HepG2 (cell line): ENCODE measurements at places on chromosomes 5 and 9.
A peak's percentile ranks its signal among the peaks of the same experiment; 100 is the strongest.

DNA sequence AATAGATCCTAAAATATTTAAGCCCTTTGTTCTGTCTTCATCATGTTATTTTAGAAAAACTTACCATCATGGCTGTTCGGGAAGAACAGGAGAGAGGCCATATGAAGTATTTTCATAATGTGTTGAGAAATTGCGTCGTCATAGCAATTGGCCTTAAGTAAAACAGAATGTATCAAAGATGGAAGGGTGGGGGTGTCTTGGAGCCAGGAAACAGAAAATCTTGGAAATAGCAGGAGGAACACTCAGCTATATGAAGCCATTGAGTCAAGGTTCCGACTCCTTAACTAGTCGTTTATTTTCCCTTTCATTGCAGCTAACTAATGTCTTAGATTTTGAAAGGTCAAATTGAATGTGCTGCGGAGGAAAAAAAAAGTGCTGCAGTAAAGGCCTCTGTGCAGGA is 1.3 kb downstream of the SPTAN1 start:
- no peak for DNase-seq

GRCh38 chr5:40904994-40905306 is 4.3 kb upstream of the C7 start:
- no peak for DNase-seq

GRCh38 chr5:60262576-60263295 is 369.2 kb upstream of the PDE4D start:
- no peak for DNase-seq

- DNase-seq, result no peak
These were observed 163.4 kb downstream of the GHR start for GRCh38 chr5:42586625-42587024.

- DNase-seq, result peak; percentile 24
These were observed 87.3 kb upstream of the SLC44A1 start for GRCh38 chr9:105157171-105157583.

DNA sequence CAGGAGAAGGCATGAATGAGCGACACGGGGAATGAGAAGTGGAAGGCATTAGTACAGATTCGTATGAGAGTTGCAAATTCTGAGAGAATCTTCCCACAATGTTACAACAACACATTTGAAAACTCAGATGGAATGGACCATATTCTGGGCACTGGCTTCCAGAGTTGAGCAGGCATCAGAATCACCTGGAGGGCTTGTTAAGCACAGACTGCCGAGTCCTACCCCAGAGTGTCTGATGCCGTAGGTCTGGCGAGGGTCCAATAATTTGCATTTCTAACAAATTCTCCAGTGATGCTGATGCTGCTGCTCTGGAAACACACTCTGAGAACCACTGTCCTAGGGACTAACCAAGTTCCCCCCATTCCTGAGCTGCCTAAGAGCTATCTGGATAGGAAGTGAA is 2.9 kb upstream of the TLX3 start:
- no peak for DNase-seq

DNA sequence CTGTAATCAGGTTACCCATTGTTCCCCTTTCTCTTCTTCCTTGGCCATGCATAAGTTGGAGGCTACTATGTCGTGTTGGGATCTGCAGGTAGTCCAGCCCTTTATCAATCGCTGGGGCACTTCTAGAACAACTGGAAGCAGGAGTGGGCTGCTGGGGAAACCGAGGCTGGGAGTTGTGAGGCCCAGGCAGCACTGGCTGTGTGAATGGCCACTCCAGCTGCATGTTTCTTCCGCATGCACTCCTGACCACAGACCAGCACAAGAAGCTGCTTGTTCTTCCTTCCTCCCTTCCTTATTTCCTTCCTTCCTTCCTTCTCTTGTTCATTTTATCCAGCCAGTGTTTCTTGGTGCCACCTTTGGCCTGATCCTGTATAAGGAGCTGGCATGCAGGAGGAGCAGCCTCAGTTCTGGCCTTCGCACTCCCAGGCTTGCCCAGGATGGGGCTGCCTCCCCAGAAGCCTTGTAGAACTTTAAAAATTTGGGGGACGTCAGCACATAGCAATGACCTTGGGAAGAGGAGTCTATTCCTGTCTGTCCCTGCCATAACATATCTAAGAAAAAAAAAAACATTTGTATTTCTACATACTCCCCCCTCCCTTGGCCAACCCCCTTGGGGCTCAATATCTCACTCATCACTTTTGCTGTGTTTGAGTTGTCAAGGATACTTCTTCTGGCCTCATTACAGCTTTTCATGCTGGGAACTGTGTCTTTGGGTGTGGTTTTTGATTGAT is 20.8 kb upstream of the CXCL14 start:
- DNase-seq, result no peak

- no peak for DNase-seq
These were observed 182.5 kb downstream of the NTRK2 start for GRCh38 chr9:84851935-84852585.

DNA sequence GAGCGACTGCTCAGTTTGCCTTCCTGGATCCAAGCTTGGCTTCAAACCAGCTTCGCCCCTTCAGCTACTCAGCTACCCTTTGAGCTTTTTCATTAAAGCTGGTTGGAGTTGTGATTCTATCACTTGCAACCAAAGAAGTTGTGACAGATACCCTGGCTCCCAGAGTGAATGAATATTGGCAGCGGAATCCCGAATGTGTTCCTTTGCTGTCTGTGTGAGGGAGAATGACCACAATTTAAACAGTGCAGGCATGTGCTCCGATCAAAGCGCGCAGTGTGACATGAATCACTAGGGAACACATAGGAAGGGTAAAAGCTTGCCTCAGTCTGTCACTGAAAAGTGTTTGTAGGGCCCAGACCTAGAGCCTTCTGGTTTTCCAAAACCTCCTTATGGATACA is 6.6 kb upstream of the AFAP1L1 start:
- DNase-seq, result no peak

GRCh38 chr5:16593013-16593412 is 23.8 kb downstream of the RETREG1 start:
- DNase-seq, result no peak

GRCh38 chr9:121299467-121300282 is 31.7 kb downstream of the GSN start:
- no peak for DNase-seq

- DNase-seq, result peak; percentile 66
These were observed 2.1 kb downstream of the CHSY3 start for GRCh38 chr5:129906177-129906887.

DNA sequence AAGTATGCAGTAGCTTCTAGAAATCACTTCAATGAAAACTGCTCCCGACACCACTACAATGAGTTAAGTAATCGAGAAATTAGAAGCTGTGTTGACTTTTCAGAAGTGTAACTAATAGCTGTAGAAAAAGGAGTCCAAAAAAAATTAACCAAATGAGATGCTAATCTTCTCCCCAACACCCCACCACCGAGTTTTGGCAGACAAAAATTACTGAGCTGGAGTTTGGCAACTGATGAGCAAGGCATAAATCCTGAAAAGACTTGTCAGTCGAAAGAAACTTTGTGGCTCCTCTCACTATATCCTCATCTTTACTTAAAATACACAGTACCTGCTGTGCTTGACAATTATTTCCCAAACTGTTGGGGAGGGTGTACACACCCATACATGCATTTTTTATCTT is 191.9 kb downstream of the EBF1 start:
- DNase-seq, result no peak

- no peak for DNase-seq
These were observed 209.1 kb downstream of the ASTN2 start for GRCh38 chr9:117205806-117206205.

DNA sequence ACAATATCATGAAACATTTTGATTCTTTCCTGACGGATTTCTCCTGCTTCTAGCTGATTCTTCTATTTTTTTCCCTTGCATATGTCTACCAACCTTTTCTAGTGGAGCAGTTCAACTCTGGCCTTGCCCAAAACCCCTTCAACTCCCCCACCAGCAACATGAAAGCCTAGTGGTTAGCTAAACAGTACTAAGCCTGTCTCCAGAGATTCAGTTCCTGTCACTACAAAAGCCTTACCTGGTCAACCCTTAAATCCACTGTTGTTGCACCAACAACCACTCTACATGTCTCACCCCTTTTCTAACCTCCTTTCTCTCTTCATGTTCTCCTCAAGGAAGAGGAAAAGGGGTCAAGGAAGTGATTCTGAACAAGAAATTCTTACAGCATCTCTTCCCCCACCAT is 74.8 kb upstream of the PIK3R1 start:
- no peak for DNase-seq

DNA sequence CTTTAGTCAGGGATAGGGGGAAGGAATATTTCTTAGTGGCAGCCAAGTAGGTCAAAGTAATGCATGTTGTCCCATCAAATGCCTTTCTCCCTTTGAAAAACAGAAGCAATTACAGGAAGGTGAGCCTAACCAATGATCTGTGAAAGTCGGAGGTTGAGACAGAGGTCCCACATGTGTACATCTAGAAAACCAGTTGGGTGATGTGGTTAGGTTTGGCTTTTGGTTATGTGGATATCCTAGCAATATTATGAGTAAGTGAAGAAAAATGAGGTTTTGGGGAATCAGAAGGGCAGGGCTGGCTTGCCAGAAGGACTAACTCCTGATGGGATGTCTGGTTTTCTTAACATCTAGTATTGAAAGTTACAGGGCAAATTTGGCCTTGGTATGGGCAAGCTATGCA is 63.4 kb upstream of the PALM2AKAP2 start:
- DNase-seq, result no peak

DNA sequence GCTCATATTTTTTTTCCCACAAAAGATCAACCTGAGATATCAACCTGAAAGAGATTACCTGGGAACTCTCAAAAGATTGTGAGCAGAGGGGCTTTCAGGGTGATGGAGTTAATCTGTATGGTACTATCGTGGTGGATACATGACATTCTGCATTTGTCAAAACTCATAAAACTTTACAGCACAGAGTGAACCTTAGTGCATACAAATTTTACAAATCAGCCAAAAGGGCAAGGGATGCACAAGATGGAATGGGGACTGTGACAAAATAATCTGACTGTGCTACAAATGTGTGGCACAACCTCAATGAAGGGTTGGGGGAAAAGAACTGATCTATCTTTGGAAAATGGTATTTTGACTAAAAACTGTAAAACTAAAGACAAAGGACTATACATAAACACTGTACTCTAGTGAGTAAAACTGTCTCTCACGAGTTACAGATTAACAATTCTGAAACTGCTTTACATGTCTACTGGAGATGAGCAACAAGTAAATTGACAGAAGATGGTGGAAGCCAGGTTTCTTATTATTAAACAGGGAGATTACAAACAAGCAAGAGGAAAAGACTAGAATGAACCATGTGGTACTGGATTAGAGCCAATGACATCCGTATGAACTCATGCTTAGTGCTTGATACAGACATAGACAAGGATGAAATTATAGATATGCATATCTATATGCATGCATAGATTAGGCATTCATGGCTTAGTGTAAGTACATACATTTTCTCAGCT is 24.8 kb upstream of the RLN1 start:
- no peak for DNase-seq

GRCh38 chr5:53733853-53734252 is 173.4 kb downstream of the NDUFS4 start:
- no peak for DNase-seq

GRCh38 chr9:126696401-126697145 is 82.8 kb downstream of the LMX1B start:
- no peak for DNase-seq

DNA sequence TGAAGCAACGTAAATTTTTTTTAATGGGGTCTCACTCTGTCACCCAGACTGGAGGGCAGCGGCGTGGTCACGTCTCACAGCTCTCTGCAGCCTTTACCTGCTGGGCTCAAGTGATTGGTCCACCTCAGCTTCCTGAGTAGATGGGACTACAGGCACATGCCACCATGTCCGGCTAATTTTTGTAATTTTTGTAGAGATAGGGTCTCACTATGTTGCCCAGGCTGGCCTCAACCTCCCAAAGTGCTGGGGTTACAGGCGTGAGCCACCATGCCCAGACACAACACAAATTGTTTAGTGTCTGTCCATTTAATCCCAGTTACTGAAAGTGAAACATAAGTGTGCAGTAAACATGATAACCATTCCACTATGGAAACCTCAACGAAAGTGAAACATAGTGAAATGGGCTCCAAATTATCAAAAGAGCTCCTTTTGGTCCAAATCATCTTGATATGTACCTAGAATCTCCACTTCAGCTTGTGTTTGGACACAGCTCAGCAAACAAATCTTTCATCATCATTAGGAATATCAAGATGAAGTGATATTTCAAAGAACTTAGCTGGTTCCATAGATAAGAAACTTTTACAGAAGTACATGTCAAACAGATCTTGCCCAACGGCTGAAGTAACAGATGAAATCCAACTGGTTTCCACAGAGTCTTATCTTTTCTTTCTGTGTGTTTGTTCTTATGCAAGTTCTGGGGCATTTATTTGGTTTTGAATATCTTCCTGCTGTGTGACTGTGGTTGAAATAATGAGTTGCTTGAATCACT is 41.2 kb upstream of the PLPP1 start:
- DNase-seq, result peak; percentile 81

DNA sequence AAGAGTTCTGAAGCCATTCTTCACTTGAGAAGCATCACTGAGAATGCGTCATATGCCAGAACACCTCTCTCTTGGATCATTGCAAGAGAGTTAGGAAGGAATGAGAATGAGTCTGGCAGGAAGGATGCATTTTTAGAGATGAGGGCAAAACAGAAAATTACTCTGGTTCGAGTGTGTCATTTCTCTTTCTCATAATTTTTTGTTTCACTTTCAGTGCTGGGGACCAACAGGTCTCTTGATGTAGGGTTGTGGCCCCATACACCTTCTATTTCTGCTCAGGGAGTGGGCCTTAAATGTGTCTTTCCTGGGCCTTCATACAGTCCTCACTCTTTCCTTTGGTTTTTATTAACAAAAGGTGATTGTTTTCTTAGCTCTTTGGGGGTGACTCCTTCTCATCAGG is 302.4 kb downstream of the NR3C1 start:
- DNase-seq, result no peak

GRCh38 chr5:127936439-127936972 is 147.1 kb upstream of the SLC12A2 start:
- DNase-seq, result no peak

DNA sequence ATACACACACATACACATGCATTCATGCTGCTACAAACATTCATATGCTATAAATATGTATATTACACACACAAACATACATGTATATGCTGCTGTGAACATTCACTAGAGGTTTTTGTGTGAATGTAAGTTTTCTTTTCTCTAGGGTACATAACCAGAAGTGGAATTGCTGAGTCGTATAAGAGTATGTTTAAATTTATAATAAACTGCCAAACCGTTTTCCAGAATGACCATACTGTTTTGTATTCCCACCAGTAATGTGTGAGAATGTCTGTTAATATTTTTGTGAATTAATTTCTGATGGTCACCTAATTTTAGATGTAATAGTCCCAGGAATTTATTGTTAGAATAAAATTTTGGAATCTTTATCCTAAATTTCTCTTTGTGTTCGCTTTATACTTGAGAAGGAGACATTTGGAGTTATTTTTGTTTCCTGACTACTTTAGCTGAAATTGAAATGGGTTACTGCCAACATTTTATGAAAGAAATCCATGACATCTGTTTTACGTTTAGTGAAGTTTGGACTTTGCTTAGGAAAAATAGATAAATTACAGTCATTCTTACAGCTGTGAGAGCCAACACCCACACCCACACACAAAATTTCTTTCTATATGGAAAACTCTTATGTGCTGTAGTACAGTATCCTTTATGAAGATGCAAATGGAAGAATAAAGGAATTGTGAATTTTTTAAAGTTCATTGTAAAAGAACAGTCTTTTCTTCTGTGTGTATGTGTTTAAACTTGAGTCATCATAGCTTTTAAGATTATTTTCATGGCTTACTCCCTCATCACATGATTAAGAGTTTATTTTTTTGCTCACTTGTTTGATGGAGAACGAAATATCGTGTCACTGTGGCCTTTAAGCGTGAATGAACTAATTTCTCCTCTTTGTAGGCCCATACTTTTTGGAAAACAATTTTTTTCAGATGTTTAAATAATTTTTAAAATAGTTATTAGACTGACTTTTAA is 24.3 kb downstream of the CENPP start:
- no peak for DNase-seq
